Foreskin fibroblast (primary cell): ENCODE measurements at places on chromosomes 1 and 21.

DNA sequence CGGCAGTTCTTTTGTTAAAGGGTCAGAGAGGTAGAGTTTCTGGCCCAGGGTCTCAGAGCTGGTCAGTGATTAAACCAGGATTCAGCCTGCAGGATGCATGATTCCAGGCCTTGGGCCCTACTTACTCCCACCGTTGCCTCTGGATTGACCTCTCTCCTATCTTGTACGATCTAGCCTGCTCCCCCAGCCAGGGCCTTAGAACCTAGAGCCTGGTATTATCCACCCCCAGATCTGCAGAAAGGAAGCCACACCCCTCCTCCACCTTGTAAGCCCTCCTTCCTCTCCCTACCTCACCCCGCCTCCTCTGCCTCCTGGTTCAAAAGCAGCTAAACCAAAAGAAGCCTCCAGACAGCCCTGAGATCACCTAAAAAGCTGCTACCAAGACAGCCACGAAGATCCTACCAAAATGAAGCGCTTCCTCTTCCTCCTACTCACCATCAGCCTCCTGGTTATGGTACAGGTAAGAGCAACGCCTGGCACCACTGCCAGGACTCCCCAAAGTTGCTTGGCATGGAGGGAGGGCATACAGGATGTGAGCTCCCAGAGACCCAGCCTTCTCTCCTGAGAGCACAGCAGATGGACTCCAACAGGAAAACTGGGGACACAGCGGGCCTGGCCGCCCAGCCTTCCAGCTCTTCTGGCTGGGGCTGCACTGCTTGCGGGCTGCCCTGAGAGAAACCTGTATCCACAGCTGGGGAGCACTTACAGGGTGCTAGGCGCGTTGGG, at the start of gene CD52:
CD52 (plus strand) TSS at position 347 of the 726 bp plus-strand sequence; CDS start at position 407, 60 bp downstream.
- no peak for DNase-seq

DNA sequence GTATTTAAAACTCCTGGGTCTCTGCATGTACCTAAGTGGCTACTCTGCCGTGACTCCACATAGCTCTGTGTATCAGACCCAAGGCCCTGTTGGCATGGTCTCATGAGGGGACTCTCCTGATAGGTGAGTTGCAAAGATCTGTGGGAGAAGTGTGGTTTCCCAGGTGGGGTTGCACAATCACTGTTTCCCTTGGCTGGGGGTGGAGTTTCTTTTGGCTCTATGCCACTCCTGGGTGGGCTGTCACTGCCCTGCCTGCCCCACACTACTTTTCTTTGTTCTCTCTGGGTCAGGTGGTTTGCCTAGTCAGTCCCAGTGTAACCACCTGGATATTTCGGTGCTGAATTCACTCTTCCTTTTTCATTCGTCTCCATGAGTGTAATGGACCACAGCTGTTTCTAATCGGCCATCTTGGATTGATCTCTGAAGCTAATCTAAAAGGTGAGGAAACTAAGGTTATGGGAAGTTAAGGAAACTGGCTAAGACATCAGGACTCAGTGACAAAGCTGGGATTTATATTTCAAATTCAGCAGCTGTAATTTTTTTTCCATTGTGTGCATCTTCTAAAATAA, 97.1 kb upstream of the CACYBP start:
- DNase-seq, result no peak

DNA sequence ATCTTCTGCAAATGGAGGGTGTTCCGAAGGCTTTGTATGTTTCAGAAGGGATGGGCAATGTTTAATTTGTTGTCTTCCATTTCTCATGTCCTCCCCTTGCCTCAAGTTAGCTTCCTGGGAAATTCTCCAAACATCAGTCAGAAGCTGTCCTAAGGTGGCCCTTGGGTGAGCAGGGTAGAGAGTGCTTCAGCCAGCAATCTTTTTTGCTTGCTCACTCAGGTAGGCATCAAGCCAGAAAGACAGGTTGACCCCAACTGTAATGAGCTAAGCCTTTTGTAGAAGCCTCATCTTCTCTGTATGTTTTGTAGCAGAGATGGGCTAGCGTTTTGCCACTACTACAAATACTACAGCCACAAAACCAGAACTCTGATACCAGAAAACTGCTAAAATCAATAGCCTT, 321.5 kb upstream of the FAM78B start:
- no peak for DNase-seq

- peak; percentile 84 for DNase-seq
These were observed 316.8 kb downstream of the PTBP2 start for GRCh38 chr1:97038410-97038809.

DNA sequence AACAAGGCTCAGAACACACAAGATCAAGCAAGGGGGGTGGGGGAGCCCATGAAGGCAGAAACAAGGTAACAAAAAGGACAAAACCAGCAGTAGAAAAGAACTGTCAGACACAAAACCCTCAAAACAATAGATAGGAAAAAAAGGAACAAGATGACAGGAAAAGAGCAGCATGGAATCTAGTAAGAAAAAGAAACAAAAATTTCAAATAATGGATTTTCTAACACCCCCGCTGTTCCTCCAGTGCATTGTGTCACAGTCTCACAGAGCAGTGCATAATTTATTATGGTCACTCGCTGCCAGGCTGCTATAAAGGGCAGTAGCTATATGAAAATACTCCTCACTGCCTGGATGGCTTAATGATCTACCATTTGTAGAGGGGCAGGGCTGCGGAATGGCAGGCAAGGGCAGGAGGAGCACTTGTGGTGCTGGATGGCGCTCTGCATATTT, 567.9 kb downstream of the DPYD start:
- no peak for DNase-seq

DNA sequence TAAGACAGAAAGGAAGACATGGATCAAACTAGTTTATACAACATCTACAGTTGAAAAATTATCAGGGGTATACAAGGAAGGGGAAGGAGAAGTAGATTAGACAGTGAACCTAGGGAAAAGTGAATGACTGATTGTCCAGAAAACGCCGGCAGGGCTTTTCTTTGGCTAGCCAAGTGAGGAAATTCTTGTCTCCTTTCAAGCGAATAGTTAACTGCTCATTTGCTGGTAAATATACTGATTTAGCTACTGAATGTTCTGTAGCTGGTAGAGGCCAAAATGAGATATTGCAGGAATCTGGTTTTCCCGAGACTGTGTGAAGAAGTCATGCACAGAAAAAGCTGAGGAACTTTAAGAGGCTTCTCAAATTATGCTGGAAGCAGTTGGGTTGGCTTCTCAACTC, 128.5 kb upstream of the ZNHIT6 start:
- no peak for DNase-seq

DNA sequence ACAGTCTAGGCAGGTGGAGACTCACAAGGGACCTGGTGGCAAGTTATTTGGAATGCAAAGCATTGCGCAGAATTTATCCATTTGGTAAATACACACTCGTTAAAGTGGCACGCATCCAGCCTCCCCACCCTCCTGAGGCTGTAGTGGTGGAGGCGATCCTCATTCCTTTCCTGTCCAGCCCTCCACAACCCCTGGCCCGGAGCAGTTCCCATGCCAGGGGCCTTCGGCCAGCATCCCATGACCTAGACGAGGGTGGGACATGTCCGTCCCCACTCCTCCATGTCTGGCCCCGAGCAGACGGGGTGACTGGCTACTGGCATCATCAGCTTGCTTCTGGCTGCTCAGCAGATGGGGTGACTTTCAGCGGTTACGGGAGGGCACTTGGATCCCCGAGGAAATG, 281.5 kb upstream of the VAMP3 start:
- DNase-seq, result no peak

- no peak for DNase-seq
These were observed 79.0 kb upstream of the HMGB4 start for GRCh38 chr1:33784876-33785275.

GRCh38 chr1:58402444-58402843, 144.1 kb downstream of the OMA1 start:
- peak; percentile 60 for DNase-seq

- DNase-seq, result peak; percentile 93
These were observed 57.8 kb downstream of the ZNF281 start for GRCh38 chr1:200351826-200352549.

DNA sequence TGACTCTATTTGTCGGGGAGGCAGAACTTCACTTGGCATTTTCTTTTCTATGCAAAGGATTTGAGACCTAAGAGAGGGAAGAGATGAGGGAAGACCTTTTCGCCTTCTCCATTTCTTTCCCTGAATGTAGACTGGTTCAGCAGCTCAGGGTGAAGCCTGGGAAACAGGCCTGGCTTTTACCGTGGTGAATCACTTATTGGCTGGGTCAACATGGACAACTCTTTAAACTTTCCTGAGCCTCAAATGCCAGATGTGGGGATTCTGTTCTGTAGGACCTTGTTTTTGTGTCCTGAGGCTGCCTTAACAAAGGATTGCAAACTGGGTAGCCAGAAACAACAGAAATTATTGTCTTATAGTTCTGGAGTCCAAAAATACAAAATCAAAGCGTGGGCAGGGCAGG, 455.8 kb upstream of the VAMP3 start:
- DNase-seq, result peak; percentile 73

- no peak for DNase-seq
These were observed 157.1 kb downstream of the PTPRU start for GRCh38 chr1:29393451-29393826.

DNA sequence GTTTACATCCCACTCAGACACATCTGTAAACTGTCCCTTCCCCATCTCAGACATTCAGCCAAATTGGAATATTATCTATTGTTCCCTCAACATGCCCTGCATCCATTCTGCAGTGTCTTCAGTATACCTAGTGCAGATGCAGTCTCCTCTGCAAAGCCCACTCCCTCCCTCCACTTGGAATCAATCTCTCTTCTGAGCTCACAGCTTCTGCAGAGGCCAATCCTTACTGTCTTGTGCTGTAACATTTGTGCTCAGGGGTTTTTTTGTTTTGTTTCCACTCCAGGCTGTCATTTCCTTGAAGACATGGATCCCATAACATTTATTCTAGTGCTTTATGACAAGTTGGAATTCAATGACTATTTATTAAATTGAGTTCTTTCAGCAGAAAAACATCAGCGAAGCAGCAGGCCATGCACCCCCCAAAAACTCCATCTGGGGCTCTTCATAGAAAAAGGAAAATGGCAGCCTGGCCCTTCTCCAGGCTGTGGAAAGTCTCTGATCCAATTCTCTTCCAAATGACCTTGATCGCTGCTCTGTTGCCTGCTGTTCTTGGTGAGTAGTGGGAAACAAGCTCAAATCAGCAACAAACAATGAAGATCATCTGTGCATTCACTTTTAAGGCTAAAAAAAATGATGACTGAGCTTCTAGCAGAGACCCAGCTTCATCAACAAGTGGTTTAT, 8.7 kb downstream of the C4BPA start:
- DNase-seq, result no peak

DNA sequence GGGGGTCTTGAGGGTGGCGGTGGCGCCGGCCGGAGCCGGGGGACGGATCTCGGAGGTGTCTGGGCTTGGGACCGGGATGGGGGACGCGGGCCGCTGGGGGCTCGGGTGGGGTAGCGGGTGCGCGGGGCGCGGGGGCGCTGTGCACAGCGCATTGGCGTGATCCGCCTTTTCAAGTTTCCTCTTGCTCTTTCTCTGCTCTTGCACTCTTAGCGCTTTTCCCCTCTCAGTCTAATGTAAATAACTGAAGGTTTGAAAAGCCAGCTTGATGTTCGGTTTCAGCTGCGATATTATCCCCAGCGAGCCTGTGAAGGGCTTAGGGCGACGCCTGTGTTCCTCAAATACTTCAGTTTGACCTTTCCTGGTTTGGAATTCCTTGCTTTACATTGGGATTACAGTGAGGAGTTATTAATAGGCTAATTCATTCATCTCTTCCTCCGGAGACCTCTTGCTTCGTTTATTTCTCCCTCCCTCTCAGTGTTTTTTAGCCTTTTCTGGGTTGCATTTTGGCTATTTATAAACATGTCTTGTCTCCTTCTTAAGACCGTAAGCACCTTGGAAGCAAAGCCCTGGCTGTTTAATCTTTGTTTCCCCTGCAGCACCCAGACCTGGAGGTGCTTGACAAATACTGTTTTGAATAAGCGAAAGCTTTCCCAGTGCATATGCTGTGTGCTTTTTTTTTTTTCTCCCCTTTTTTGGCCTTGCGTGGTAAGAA, 693 bp downstream of the RAB4A start:
- peak; percentile 16 for DNase-seq

- DNase-seq, result no peak
These were observed 43.0 kb downstream of the SLC19A1 start for GRCh38 chr21:45499201-45499750.

DNA sequence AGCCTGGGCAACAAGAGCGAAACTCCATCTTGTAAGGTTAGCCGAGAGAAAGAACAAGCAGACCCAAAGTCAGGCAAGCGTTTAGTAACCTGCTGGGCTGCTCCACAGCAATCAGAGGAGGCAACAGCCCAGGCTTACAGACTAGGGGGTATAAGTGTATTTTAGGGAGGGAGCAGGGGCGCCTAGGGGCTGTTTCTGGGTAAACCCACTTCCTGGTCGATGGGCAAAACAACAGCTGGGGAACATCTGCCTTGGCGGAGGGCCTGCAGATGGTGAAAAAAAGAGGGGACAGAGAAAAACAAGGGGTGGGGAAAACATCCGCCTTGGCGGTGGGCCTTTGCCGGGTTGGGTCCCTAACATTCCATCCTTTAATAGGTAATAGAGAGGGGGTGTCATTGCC, 5.2 kb downstream of the TAS1R1 start:
- peak; percentile 16 for DNase-seq

DNA sequence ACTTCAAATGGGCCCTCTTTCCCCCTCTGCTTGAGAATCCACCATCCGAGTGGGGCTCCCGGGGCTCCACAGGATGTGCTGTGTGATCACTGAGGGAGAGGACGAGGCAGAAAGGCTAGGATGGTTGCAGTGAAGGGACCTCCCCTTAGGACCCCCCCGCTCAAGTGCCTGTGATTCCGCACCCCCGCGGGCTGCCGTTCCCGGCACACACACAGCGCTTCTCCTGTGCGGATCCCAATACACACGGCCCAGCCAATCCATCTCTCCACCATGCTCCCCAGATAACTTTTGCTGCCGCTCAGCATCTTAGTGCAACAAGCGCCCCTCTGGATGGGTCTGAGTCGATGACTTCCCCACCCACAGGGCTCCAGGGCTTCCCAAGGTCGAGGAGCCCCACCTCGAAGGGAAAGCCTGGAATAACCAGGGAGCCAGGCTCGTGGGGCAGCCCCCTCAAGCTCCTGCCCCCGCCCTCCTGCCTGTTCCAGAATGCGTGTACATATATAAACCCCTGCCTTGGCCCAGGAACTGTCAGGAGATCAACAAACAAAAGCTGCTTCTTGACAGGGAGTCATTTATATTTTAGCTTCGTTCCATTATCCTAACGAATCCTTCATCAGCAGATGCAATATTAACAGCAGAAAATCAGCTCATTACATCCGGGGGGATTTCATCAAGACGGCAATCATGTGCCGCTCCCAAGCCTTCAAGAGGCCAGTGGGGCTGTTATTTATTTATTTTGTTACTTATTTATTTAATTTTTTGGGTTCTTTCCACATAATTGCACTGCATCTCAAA, 83.7 kb downstream of the CASZ1 start:
- DNase-seq, result no peak

DNA sequence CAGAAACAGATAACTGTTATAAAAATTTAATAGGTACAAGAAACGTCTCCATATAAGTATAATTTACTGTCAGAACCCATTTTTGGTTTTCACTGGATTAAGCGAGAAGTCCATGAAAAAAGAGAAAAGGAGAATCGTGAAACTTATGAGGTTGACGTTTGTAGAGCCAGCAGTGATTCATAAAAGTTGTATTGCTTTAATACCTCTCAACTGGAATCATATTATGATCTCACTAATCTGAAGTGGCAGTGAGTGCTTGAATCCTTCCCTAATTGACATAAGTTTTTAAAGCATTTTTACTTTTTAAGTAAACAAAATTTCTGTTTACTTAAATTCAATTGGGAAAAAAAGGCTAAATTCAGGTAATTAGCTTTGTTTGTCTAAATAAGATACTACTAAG, 315.3 kb downstream of the TPR start:
- no peak for DNase-seq
